C1 segment of cervical spinal cord (tissue), 14 donors: ENCODE measurements at places on chromosomes 2 and 18.

- no peak for DNase-seq
These were observed 1.2 kb upstream of the BARD1 start for GRCh38 chr2:214810671-214811070.

- no peak for DNase-seq
These were observed 25.8 kb downstream of the ITGB6 start for GRCh38 chr2:160174322-160174721.

GRCh38 chr2:222293660-222294630 is 4.9 kb downstream of the PAX3 start:
- no peak for DNase-seq

DNA sequence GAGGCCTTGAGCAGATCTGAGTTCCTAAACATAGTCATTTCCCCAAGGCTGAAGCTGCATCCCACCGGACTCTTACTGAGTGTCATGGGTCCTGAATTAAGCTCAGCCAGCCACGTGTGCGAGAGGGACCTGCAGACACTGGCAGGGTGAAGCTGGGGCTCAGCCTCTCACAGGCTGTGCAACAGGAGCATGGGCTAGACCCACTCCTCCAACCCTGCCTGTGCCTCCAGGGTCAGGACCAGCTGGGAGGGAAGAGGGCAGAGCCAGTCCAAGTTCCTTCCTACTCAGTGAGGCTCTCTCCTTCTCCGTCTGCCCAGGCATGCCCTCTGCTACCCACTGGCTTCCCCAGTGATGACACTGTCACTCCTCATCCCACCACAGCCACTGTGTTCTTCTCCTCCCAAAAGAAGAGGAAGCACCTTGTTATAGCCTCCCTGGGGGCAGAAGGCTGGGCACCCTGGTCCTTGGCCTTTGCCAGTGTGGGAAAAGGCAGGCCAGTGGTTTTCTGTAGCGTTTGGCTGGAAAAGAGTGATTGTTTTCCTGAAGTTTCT is 78.9 kb downstream of the KCNF1 start:
- DNase-seq = no peak

DNA sequence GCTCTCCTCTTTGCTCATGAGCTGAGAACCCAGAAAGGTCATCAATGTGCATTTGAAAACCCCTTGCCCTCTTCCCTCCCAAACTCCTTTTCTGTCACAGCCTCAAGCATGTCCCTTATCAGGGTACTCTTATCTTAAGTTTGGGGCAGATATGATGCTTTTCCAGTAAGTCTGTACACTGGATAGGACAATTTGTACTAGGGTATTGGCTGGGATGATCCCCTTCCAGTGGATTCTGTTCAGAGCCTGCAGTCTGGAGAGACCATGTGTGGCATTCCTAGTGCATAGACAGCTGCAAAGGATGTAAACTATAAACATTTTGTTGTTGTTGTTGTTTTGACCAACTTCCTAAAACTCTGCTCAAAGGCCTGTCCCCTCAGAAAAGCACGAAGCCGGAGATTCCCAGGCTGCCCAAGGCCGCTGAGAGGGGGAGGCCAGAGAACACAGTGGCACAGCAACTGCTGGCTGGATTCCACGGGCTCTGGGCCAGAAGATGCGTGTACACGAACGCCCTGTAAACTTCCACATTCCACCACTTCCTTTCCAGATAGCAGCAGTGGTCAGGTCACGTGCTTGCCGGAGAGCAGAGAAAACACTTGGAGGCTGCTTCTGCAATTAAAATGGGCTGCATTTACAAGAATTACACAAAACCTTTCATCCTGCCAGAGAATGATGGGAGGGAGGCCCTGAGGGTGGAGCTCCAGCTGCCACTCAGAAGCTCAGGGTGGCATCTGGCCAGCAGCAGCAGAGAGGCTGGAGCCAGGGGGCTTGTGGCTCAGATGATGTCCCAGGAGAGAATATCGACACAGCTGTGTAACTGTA is 42.1 kb downstream of the BMP10 start:
- peak; percentile 86 for DNase-seq
